ENCODE measurements at places on chromosomes 2 and 18.
A peak's percentile ranks its signal among the peaks of the same experiment; 100 is the strongest.

DNA sequence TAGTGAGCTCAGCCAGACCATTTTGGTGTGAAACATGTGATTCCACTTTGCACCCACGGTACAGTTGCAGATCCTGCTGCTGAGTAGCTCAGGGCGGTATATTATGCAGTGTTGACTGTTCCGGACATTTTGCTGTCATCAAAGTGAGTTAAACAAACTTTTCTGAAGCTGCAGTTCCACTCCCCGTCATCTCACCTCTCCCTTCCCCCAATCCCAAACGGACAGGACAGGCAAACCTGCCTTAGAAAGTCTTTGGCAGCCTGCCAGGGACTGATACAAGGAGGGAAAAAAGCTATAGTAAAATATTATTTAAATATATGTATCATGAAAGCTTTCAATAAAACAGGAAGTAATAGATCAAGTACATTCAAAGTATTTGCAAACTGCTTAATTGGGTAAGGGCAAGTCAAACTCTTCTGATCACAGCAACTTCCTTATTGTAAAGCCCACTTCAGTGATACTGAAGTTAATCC lies 35.5 kb upstream of the SP5 start:
- DNase-seq = no peak

GRCh38 chr18:21369146-21369545 lies 127.1 kb downstream of the GREB1L start:
- no peak for DNase-seq

DNA sequence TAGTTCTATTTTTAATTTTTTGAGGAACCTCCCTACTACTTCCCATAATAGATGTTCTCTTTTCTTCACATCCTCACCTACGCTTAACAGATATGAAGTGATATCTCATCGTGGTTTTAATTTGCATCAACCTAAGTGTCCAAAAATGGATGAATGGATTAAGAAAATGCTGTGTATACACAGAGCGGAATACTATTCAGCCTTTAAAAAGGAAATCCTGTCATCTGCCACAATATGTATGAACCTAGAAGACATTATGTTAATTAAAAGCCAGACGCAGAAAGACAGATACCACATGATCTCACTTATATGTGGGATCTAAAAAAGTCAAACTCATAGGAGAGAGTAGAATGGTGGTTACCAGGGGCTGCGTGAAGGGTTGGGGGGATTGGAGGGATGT lies 113.0 kb downstream of the PTRHD1 start:
- DNase-seq = no peak

GRCh38 chr2:58812771-58813344 lies 571.7 kb upstream of the FANCL start:
- peak; percentile 6 for DNase-seq

GRCh38 chr2:99688699-99689098 lies 198.9 kb upstream of the REV1 start:
- no peak for DNase-seq

GRCh38 chr18:42778024-42778423 lies 337.5 kb downstream of the RIT2 start:
- no peak for DNase-seq

DNA sequence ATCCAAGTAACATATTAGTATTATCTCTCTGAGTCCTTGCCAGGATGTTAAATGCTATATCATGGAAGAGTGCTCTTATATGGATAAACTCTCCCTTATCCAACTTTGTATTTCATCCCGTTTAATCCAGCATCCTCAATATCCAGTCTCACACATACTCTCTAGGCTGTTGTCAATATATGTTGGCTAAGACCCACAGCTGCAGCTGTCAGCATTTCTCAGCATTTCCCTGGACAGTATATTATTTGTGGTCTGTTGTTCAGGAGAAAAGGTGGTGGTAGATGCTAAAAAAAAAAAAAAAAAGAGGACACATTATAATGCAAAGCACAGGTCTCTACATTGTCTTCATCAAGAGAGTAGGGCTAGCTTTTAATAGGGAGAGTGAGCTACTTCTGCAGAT lies 1368.0 kb upstream of the ZEB2 start:
- no peak for DNase-seq

GRCh38 chr18:35746826-35747339 lies 165.3 kb downstream of the GALNT1 start:
- DNase-seq = no peak

GRCh38 chr2:178761759-178762371 lies 45.4 kb downstream of the TTN start:
- peak; percentile 46 for DNase-seq

DNA sequence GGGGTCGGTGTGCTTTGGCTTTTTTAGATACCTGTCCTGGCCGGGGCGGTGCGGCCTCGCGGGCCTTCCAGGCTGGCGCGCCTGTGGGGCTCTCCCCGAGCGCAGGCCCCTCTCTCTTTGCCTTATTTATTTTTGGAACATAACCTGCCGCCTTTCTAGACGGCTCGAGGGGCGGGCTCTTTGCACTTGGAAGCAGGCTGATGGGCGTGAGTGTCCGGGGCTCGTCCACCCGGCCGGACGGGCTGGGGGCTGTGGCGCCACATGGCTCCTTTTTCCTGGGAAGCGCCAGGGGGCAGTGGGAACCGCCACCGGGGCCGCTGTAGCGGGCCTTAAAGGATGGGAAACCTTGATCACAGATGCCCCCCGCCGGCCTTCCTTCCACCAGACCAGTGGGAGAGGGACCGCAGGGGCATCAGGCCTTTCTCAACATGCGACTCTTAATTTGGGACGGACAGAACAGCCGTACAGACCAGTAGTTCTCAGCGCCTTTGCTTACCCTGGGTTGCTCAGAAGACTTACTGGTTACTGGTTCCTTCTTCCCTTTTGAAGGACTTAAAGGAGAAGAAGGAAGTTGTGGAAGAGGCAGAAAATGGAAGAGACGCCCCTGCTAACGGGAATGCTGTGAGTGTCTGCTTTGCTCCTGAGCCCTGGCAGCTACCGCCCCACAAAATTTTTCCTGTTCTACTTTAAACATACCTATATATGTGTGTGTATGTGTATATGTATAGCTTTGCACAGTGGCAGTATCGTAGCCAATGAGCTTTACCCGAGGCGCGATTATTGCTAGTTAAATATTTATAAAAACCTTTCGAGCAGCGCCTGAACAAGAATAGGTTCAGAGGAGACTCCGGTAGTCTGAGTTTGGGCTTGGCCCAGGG lies 2.7 kb downstream of the PTMA start:
- DNase-seq = peak; percentile 16

- no peak for DNase-seq
These were observed 8.6 kb downstream of the FAM124B start for GRCh38 chr2:224393157-224393872.

DNA sequence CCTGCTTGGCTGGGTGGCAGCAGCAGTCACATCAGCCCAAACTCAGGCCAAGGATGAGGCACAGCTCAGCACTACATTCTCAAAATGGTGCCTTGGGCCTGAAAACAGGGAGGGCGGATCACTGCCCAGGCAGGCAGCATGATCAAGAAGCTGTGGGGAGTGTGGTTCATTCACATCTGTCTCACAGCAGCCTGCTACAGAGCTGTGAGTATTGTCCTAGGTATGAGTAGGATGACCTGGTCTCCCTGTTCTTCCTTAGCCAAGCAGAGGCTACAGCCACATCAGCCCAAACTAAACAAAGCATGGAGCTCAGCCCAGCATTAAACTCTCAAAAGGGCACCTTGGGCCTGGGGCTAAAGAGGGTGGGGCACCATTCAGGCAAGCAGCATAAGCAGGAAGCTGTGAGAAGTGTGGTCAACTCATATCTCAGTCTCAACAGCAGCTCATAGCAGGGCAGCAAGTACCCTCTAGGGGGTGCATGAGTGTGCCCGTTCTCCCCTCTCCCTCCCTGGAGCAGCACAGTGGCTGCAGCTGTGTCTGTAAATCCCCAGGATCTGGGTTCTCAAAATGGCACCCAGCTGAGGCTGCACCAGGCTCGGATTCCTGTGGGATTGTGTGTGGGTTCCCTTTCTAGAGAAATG lies 139.6 kb downstream of the TRABD2A start:
- DNase-seq = peak; percentile 10

DNA sequence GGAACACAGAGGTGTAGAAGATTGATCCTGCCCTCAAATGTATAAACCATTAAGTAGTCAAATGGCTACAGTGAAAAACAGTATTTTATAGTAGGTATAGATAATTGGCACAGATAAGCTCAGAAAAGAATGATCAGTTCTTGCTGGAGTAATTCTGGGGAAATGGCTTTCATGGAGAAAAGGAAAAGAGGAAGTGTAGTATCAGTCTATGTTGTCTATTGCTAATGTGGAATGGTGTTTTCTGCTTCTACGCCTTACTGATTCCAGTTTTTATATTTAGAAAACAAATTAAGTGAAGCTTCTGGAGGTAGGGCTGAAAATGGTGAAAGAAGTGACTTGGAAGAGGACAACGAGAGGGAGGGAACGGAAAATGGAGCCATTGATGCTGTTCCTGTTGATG lies 22.2 kb downstream of the ZC3H15 start:
- no peak for DNase-seq

GRCh38 chr2:30396436-30397232 lies 50.4 kb upstream of the LCLAT1 start:
- no peak for DNase-seq

GRCh38 chr2:74316627-74317295 lies 26.5 kb downstream of the SLC4A5 start:
- DNase-seq = no peak

DNA sequence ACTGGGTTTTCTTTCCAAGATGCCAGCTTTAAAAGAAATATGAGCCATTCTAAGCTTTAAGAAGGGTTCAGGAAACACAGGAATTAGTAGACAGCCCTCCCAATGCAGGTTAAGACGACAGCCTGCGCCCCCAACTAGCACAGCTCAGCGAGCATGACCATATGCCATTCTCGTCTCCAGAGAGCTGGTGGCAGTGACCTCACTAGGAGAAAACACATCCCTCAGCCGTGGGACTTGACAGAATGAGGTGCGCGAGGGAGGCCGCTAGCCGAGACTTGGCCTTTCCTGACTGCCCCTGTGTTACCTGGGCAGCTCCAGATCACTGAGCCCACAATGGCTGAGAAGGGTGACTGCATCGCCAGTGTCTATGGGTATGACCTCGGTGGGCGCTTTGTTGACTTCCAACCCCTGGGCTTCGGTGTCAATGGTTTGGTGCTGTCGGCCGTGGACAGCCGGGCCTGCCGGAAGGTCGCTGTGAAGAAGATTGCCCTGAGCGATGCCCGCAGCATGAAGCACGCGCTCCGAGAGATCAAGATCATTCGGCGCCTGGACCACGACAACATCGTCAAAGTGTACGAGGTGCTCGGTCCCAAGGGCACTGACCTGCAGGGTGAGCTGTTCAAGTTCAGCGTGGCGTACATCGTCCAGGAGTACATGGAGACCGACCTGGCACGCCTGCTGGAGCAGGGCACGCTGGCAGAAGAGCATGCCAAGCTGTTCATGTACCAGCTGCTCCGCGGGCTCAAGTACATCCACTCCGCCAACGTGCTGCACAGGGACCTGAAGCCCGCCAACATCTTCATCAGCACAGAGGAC lies 103.9 kb downstream of the MAPK4 start:
- DNase-seq = no peak

DNA sequence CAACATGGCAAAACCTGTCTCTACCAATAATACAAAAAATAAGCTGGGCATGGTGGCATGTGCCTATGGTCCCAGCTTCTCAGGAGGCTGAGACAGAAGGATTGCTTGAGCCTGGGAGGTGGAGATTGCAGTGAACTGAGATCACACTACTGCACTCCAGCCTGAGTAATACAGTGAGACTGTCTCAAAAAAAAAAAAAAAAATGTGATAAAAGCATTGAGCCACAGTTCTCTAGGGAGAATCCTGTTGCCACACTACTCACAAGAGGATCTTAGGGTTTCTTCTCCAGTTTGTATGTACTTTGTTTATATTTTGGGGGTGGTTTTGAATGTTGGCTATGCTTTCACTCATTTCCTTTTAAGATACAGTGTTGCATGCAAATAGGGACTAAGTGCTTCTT lies 62.0 kb downstream of the TMEM185B start:
- peak; percentile 8 for DNase-seq
